Left lung (tissue), 14 donors: ENCODE measurements at places on chromosomes 2 and 18.

GRCh38 chr2:54885891-54886290, 162.4 kb downstream of the EML6 start:
- no peak for DNase-seq

DNA sequence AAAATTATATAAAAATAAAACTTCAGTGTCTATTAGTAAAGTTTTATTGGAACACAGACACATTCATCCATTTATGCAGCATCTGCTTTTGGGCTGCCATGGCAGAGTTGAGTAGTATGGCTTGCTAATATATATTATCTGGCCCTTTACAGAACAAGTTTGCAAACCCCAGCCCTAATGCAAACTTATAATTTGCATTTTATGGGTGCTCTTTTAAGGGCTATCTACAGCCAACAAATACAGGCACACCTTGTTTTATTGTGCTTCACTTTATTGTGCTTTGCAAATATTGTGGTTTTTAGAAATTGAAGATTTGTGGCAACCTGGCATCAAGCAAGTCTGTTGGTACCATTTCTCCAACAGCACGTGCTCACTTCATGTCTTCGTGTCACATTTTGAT, 35.2 kb upstream of the DLX2 start:
- DNase-seq = no peak

DNA sequence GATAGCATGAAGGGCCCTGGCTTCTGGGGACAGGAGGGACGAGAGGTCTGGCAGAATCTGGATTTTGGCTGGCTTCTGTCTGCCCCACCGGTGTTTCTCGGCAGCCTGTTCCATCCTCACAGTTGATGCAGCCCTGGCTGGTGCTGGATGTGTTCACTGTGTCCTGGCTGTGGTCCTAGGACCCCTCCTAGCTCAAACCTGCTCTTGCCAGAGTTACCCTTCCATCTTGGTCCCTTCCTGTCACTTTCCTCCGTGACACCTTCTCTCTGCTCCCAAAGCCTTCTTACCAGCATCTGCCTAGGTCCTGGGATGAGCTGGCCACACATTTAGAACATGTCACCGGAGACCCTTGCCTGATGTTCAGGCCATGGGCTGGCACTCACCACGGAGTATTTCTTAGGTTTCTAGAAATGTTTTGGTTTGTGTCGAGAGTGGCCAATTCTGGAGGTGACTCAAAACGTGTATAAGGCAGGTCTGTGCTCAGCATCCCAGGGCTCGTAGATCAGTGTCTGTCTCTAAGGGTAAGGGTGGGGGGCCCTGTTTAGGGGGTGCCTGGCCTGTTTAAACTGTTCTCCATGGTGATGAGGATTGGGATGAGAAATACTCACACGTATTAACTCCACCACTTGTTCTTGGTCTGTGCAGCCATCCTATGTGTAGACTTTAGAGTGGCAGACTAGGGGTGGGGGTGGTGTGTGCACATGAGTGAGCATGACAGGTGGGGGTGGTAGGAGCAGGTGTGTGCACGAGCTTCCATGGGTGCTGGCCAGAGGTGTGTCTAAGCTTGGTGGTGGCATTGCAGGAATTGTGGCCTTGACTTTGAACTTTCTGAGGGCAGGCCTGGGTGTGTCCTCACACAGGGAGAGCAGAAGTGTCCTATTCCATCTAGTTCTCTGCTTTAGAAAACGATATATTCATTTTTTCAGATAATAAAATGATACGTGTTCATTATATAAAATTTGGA, 162.7 kb downstream of the DYSF start:
- DNase-seq = no peak

GRCh38 chr2:19746611-19747309, 155.0 kb downstream of the TTC32 start:
- no peak for DNase-seq

GRCh38 chr18:48674758-48675351, 136.0 kb downstream of the CTIF start:
- no peak for DNase-seq

DNA sequence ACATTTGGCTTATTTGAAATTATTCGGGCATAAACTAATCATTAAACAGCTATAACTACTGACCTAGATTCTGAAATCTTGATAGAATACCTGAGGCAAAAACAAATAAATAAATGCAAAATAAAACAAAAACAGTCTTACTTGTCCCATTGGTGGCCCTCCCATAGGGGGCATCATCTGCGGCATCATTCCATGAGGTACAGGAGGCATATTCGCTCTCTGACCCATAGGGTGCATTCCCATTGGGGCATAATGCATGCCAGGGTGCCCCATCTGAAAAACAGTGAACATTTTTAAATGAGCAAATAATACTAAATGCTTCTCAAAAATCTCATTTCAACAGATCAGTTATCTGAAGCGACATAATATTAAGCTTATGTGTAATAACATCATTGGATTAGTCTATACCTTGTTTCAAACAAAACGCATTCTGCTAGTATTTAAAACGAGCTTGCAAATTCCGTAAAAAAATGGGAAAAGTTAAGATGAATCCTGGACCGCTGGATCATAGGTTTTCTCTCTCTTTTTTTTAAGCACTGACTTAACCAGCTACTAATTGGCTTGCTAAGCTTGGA, 1.3 kb downstream of the PRPF40A start:
- DNase-seq = peak; percentile 5

GRCh38 chr18:44651478-44651877, 29.2 kb upstream of the SETBP1 start:
- peak; percentile 13 for DNase-seq

DNA sequence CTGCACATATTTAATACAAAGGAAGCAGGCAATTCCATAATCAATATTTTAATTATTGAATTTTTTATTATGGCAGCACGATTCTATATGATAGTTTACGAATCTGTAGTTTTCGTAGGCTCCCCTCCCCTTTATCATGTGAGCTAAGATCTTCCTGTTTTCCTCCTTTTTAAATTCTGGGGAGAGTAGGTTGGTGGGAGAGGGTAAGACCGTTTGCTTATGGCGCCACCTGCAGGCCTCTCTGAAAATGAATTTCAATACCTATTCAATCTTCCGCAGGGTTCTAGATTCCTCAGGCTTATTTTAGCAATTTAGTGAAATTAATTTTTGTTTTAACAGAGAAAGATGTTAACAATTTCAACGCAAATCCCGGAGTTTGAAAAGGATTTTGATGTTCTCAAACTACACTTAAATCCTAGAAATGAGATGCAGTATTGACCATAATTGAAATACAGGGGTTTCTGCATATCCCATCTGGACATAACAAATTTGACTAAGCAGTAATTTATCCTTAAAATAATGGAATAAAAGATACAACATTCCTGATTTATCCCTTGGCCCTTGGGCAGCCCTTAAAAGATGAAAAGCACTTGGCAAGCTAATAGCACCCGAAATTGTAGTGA, 12.8 kb upstream of the GBX2 start:
- no peak for DNase-seq

DNA sequence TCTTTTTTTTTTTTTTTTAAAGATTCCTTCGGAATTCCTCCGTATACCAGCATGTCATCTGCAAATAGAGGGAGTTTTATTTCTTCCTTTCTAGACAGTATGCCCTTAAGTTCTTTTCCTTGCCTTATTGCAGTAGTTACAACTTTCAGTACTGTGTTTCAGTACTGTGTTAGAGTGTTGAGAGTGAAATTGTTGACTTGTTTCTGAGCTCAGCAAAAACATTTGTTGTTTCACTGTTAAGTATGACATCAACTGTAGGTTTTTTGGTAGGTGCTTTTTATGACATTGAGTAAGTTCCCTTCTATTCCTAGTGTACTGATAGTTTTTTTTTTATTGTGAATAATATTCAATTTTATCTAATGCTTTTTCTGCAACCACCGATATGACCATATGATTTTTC, 43.9 kb downstream of the ACVR2A start:
- no peak for DNase-seq

DNA sequence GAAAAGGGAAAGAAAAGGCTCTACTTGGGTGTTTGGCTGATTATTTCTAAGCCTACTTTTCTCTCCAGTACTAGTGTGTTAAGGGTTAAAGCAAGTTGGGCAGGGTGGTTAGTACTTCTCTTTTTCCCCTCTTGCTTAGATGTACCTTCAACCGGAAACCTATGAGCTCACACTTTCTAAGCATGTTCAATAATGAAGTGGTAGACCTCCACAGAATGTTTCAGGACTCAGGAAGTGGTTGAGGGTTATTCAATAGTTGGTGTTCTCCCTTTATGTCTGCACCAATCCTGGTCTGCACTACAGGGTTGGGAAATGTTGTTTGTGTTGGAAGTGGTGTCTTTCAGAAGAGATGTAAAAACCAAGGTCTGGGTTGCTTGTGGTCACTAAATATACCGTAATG, 137.1 kb downstream of the ZEB2 start:
- DNase-seq = no peak

DNA sequence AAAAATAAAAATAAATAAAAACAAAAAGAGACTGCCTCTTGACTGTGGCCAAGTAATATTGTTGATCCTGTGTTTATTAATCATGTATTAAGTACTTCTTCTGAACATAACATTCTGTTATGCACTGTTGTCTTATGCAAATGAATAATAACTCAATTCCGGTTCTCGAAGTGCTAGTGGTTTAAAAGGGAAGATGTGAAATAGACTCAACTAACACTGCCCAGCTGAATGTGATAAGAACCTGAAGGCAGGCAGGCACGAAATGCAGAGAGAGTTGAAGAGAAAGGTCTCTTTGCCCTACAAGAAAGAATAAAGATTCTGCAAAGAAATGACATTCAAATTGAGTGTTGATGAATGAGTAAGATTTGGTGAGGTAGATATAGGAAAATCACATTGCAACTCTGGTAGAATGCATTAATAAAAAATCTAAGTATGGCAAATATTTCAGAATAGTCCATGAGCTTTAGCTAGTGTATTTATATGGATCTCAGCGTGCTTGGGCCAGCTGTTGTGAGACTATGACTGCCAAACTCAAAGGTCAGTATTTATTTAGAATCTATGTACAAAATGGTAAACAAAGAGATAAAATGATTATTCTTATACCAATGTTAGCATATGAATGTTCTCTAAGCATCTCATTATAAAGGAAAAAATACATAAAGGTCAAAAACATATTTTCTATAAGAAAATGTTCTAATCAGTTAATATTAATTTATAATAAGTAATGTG, 352.3 kb upstream of the CDH7 start:
- peak; percentile 67 for DNase-seq

GRCh38 chr2:190649798-190650390, 1.0 kb downstream of the NAB1 start:
- no peak for DNase-seq

DNA sequence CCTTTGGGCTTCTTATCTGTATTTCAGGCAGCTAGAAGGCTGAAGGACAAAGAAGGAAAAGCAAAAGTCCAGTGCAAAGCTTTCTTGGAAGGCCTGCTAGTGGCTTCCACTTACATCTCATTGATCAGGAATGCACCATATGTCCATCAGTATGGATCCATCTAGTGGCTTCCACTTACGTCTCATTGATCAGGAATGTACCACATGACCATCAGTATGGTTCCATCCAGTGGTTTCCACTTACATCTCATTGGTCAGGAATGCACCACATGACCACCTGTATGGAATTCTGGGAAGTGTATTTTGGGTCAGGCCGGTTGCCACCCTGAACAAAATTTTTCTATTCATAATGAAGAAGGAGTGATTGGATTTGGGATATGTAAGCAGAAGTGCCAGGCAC, 70.6 kb downstream of the LYPD6 start:
- DNase-seq = no peak

DNA sequence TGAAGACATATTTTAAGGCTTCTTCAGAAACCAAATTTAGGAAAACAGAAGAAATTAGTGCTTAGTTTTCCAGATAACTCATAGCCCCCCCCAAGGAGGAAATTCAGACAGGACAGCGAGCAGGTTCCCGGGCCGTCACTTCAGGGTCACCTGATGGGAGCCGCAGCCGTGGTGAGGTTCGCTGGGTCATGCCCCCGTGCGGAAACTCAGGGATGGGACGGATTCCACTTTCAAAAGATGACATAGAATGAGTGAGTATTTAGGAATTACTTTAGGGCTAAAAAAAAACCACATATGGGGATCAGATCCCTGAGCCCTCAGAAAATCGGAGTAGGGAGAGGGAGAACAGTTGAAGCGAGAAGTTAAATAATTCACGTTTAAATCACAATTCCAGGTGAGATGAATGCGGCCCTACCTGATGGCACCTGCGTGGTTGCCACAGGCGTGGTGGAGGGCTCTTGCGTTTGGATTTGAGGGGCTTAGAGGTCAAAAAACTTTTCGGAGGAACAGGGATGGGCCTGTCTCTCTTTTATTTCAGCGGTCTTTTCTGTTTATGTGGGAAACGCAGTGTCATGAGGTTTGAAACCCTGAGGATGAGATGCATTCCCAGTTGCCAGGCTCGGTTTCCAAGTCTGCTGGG, 114.4 kb downstream of the NFATC1 start:
- no peak for DNase-seq
